Activated T-helper 17 cell treated with anti-CD3 and anti-CD28 coated beads, Interleukin-2, amount 50 U/mL, for 72 hours (primary cell): ENCODE measurements at places on chromosomes 5 and 9.

DNA sequence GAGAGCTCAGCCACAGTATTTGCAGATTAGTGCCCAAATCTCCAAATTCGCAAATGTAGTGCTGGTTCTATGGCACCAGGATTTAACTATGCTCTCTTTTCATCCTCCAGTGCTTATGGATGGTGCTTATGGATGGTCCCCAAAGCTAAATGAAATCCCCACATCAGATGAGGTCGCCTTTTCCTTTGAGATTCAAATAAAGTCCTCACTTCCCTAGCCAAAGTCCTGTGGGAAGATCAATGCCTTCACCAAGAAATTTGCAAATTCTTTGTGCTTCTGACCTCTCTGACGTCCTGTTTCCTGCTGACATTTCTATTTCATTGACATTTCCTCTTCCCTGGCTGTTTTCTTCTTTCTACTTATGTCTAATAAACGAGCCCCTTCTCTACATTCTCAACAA lies 1077.0 kb upstream of the C9orf72 start:
- ATAC-seq = no peak

DNA sequence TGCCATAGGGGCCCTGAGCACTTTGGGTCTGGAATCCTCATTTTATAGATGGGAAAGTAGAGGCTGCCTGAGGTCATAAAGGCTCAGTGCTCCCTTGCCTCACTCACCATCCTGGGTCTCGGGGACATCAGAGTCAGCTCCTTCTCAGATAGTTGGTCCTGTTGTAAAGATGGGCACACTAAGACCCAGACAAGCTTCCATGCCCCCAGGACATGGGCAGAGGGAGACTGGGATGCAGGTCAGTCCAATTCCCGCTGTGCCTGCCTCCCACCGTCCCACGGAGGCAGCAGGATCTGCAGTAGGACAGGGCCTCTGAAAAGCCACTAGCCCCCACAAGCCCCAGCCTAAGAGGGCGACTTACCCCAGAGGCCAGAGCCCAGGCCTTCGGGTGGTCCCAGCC lies 19.0 kb upstream of the SUSD3 start:
- ATAC-seq = no peak

- ATAC-seq = no peak
Measured at GRCh38 chr9:8401961-8402705, 602.6 kb upstream of the DMAC1 start.

GRCh38 chr5:172939611-172940267 lies 19.5 kb upstream of the RPL26L1 start:
- ATAC-seq = no peak

GRCh38 chr9:116238776-116239340 lies 85.3 kb downstream of the PAPPA start:
- no peak for ATAC-seq

DNA sequence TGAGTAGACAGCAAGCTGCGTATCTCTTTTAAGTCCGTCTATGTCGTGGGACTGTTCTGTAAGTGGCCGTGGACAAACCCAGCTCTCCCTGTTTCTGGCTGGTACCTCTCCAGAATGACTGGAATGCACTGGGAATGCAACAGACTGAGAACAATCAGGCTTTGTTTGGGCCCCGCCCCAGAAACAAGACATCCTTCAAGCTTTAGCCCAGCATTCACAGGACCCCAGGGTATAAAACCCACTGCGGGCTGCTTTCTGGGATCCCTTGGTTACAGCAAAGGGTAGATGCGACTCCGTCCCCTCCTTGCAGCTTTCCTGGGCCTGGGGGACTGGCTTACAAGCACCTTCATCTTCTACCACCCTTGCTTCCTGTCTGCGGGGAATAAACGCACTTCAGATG lies 45.6 kb upstream of the SPTLC1 start:
- ATAC-seq = no peak

DNA sequence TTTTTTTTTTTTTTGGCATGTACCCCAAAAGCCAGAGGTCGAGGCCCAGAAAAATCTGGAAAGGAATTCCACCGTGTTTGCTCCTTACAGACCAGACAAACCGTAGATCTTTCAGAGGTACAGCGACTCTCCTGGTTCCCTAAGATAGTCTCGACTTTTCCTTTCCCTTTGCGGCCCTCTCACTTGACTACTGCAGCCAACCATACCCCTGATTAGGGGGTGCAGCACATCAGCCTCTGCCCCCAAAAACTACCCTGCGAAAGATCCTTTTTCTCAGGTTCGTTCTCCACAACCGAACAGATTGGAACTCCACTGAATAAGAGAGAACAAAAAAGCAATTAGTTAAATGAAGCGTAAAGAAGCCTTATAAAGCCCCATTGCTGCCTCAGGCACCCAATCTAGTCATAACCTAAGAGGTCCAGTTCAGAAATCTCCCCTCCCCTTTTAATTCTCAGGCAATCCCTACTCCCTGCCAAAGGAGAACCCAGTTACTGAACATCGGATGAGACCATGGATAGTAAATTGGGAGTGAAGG lies 379 bp upstream of the TICAM2 start:
- no peak for ATAC-seq

DNA sequence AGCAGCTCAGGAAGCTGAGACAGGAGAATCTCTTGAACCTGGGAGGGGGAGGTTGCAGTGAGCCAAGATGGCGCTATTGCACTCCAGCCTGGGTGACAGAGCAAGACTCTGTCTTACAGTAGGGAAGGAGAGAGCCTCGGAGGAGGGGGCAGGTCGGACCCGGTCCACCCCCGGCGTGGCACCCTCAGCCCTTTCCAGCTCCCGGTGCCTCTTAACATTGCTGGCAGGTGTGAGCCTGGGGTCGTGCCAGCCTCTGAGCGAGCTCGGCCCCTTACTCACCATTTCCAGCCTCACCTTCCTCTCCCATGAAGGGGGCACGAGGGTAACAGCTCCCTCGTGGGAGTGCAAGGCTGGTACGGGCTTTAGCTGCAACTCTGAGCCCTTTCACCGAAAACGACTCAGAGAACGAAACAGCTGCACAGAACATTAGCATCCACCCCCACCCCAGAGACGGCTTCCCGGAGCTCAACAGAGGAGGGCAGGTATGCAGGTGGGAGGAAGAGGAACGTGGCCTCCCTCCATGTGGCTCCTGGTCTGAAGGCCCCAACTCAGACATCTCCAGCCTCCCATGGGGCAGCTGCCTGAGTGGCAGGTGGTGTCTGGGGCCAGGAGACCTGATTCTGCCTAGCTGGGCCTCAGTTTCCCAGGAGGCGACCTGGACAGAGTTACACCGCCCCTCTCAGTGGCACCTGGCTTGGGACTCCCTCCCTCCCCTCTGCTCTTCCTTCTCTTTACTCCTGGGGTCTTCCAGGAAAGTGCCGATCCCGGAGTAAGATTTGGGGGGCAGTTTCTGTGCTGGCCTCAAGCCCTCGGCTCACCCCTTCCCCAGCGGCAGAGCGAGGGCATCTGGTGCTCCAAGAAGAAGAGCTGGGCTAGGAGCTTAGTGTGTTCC lies 28.5 kb upstream of the ABO start:
- ATAC-seq = no peak

- ATAC-seq = no peak
Measured at GRCh38 chr5:89582768-89583339, 699.9 kb upstream of the MEF2C start.

DNA sequence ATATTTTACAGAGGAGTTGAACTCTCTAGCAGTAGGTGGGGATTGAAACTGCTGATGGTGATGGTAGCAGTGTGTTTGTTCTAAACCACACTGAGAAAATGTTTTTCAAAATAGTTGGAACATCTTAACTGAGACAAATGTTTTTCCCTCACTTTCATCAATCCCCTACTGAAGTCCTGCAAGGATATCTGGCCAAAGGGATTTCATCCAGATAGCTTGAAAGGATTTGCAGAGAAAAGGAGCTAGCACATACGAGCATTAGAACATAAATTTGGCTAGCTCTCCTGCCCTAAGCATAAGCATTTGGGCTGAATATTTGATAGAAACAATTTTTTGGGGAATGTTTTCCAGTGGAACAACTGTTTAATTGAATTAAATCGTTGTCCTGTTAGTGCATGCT lies 153.9 kb downstream of the CDH9 start:
- ATAC-seq = no peak

DNA sequence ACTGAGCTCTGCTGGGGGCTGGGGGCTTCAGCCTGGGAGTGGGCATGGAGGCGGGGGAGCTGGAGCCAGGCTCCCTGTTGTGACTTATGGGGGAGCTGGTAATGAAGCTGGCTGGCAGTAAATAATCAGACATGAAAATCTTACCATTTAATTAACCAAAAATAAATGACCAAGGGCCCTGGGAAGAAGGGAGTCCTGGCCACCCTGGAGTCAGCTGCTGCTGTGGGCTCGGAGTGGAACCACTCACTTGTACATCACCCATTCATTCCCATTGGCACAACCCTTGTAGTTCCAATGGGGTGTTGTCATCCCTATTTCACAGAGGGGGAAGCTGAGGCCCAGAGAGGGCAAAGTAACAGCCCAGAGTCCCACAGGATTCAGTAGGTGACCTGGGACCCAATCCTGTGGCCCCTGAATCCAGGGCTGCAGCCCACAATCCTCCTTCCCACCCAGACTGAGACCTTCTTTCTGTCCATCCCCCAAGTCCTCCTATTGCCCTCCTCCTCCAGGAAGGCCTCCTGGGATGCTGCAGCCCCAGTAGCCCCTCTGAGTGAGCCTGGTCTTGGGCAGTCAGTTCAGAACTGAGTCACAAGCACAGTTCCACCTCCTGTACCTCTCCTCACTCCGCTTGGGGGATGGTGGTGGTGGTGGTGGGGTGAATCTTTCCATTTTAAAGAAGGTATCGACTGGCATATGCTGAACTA lies 259.4 kb upstream of the MVB12B start:
- ATAC-seq = no peak

- ATAC-seq = no peak
Measured at GRCh38 chr9:131062969-131063368, 33.4 kb upstream of the AIF1L start.
